ENCODE measurements at places on chromosomes 3 and 15.

- DNase-seq: no peak
These were observed 95.2 kb downstream of the NUP210 start for GRCh38 chr3:13324835-13325501.

GRCh38 chr3:8856721-8857120 lies 87.3 kb upstream of the OXTR start:
- DNase-seq: no peak

DNA sequence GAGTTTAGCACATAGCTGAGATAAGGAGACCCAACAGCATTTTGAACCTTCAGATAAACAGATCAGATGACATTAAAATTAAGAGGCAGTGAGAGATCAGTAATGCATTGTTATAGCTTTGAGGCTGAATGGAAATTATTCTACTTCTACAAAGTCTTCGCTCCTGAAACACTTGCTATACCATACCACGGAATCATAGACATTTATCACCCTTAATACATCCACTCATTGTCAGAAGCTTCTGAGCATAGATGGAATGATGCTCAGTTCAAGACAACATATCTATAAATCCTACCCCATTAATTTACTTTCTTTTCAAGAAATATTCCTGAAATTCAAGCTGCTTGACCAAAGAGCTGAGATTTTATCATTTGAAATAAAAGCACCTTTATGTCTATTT lies 266.7 kb downstream of the C3orf38 start:
- no peak for DNase-seq

- no peak for DNase-seq
These were observed 146.3 kb downstream of the RBPMS2 start for GRCh38 chr15:64629063-64629462.

DNA sequence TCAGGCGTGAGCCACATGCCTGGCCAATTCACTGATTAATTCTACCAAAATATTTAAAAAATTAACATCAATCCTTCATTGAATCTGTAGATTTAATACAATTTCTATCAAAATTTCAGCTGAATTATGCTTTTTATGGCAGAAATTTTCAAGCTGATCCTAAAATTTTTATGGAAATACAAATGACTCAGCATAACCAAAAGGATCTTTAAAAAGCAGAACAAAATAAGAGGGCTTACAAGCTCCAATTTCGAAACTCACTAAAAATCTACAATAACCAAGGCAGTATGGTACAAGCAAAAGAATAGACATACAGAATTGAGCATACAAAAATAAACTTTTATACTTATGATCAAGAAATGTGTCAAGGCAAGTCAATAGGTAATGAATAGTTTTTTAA lies 180.4 kb upstream of the CTNNB1 start:
- DNase-seq: no peak

DNA sequence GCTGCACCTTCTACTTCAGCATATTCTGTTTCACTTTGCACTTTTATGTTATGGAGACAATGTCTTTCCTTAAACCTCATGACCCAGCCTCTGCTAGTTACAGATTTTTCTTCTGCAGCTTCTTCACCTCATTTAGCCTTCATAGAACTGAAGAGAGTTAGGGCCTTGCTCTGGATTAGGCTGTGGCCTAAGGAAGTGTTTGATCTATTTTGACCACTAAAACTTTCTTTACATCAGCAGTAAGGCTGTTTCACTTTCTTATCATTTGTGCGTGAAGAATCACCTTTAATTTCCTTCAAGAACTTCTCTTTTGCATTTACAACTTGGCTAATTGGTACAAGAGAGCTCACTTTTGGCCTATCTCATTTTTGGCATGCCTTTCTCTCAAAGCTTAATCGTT lies 40.9 kb downstream of the PHLDB2 start:
- no peak for DNase-seq

DNA sequence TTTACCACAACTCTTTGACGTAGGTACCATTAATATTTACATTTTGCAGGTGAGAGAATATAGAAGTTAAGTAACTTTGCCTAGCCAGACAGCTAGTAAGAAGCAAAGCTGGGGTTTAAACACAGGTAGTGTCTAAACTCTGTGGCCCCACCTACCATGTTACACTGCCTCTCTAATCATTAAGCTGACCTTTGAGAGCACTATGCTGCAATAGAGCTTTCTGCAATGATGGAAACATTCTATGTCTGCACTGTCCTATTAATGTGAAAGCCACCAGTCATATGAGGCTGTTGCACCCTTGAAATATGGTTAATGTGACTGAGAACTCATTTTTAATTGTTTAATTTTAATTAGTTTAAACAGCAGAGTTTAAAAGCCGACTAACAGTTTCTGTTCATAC lies 6.3 kb upstream of the RARB start:
- no peak for DNase-seq

GRCh38 chr3:10090179-10090578 lies 17.9 kb downstream of the FANCD2OS start:
- DNase-seq: no peak

DNA sequence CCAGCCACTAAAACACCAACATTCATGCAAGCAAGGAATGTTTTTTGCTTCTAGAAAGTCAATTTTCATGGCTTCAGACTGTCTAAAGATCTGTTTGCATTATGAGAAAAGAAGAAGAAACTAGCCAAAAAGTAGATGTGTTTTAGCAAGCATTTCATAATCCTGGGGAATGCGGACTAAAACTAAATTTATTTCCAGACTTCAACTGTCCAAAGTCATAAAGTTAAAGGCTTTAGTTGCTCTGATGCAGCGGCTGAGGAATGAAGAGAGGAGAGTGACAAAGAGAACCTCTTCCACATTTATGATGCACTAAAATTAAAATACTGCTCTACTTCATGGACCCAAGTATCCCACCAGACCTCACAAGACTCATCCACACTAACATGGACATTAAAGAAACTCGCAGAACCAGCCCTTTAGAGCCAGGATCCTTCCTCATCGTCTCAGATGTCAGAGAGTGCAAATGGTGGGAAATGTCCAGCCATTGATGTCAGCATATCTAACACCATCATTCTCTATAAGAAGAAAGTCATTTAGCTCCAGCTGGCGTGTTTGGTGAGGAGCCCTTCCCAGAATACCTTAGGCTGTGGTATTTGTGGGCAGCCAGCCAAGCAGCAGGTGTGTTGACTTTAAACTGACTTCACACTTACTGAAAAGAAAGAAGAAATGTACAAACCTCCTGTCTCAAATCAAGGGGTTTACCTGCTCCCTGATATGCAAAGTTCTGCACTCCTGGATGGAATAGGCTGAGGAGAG lies 17.4 kb downstream of the FYCO1 start:
- DNase-seq: no peak

DNA sequence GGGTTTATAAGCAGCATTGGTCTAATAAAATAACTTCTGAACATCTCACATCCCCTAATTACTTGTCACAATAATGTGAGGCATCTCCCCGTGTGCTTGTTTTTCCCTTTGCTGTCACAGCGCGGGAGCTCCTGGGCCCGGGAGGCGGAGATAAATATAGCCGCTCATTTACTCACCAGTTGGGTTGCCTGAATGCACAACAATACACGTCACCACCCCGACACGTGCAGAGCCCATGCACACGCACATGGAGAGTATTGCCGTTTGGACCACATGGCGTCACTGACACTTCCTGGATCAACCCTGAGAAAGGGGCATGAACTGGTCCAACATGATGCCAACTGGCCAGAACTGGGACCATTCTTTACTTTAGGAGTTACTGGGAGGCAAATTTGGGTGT lies 76.2 kb downstream of the MRPL46 start:
- no peak for DNase-seq
